ENCODE measurements at places on chromosomes 7 and 10.

- no peak for DNase-seq
Observed at GRCh38 chr7:40095695-40096327, 38.6 kb downstream of the MPLKIP start.

- no peak for DNase-seq
Observed at GRCh38 chr10:86290933-86291615, 75.5 kb downstream of the GRID1 start.

DNA sequence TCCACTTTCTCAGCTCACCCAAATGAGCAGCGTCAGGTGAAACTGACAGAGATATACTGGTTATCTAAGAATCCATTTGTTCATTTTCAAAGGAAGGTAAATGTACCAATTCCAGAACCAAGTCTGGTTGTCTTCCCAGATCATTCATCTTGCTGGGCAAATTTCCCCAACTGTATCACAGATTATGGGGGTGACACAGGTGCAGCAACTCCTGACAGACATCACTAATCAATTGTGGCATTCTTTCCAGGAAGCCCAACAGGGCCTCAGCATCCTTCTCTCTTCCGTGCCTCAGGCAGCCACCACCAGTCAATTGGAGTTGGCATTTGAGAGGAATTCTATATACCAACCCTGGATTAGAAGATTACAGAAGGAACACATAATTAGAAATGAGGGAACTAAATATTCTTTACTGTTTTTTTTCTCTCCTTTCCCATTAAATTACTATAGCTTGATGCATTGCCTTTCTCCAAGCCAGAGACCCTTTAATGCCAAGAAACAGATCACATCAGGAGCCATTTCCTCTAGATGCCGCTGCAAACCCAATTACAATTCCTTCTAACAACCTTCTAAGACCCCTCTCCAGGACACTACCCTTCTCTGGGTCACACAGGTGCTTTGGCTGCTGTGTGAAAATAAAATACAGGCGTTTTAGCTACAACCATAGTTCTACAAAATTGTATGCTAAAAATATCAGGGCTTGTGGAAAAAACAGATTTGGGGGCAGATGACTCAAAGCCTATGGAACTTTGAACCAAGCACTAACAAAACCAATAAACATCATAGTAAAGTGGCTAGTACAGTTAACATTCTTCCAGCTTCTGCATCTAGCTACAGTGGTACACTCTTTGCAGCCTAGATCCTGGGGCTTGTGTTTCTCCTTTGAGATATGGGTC, 291.6 kb downstream of the RNLS start:
- DNase-seq, result no peak

- no peak for DNase-seq
Observed at GRCh38 chr10:119542988-119543813, 682 bp upstream of the RGS10 start.

DNA sequence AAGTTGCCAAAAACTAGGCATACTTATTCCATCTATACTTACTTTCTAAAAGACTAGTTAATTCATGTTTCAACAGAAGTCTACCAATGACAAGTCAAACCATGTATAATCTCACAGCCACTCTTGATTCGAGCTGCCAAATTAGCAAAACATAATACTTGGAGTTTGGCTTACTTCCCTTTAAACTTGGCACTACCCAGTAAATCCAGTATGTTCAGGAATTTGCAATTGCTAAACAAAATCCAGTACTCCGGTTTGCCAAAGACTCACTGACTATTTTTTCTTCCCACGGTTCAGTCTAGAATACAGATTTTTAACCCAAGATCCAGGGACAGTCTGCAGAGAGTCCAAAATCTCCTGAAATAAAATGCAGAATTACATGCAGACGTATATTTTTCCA, 4.6 kb downstream of the OAT start:
- no peak for DNase-seq

GRCh38 chr7:159177284-159177953, 32.8 kb upstream of the VIPR2 start:
- no peak for DNase-seq

GRCh38 chr7:56121440-56121839, 5.2 kb upstream of the NUPR2 start:
- DNase-seq, result no peak

DNA sequence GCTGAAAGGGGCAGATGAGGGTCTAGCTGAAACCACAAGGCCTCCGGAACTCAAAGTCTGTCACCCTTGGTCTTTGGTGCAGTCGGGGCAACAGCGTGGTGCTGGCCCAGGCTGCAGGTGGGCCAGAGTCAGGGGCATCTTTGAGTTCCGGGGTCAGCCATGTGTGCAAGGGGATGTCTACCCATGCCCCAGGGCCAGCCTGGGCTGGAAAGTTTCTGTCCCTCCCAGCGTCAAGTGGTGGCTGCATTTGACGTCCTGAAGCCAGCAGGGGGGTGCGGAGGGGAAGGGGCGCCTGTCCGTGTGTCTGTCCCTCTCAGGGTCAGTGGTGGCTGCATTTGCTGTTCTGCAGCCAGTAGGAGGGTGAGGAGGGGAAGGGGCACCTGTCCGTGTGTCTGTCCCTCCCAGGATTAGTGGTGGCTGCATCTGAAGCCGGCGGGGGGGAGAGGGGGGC, 638 bp downstream of the BRAT1 start:
- DNase-seq, result no peak

DNA sequence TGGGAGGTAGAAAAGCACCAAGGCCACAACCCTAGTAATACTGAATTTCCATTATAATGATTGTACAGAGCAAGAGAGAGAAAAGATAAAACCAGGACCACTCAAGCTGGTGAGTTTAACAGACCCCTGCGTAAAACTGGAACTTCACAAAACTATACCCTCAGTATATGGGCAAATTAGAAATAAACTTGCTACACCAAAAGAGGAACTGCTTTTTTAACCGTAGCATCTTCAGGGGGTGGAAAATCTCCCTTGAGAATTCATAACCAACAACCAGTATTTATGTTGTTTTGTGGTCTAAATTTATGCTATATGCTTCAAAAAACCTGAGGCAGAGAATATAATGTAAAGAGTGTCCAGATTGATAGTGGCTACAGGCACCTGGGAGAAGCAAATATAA, 171.2 kb downstream of the SGMS1 start:
- DNase-seq, result no peak
